Nephron progenitor cell (in vitro differentiated cells): ENCODE measurements at places on chromosomes 2 and 18.

DNA sequence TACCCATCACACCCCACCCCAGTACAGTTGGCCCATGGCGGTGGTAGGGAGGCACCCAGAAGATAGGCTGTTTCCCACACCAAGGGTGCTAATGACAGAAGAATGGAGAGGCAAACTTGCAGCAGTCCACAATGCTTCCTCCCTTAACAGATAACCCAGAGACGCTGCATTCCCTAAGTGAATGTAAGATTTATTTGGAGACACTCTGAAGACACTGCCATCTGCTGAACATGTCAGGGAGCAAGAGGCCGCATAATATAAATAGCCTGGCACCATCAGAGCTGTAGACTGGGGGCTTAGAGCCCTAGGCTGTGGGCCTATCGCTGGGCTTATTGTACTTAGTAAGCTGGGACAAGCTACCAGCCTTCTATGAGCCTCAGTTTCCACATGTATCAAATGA lies 2.2 kb upstream of the IWS1 start:
- DNase-seq, result no peak

GRCh38 chr2:57698935-57699449 lies 347.6 kb upstream of the VRK2 start:
- no peak for DNase-seq

DNA sequence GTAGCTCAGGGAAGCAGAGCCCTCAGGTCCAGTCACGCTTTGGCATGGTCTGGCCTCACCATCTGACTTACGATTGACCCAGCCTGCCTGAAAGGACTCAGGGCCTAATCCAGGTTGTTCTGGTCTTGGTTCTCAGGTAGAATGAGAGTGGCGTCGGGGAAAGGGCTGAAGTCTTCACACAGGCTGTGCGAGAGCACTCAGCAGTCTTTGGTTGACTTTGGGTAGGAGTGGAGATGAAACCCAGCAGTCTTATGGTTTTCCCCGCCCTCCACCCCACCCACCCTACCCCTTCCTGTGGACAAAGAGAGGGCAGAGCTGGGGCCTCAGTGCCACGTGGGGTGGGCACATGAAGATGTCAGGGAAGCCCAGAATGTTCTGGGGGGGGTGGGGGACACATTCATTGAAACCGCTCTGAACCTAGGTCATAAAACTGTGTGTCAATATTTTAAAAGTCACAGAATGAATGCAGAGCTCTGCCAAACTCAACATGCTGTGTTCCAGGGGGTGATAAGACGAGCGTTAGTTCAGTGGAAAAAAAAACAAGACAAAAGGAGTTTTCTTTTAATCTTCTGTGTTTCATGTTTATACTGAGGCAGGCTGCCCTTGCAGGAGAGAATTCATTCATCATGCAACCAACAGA lies 58.6 kb upstream of the ALPP start:
- no peak for DNase-seq

- no peak for DNase-seq
These were observed 184.7 kb upstream of the DLGAP1 start for GRCh38 chr18:4639628-4640310.

DNA sequence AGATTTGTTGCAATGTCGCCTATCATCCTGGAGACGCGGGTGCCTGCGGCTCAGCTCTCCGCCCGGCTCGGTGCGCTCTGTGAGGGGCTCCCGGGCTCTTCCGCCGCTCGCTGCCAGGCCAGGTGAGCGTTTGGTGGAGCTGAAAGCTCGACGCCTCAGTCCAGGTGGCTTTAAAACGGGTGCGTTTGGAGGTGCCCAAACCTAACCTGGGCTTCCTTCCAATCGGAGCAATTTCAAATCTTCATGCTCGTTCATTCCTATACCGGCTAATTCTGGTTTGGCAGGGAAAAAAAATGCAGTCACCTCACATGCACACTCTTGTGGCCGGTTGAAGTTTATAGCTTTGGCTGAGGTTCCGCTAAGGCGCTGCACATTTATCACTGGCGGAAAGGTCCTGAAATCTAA lies at the start of gene SLC16A14:
SLC16A14 (minus strand) TSS at position 274 of the 405 bp plus-strand sequence. CDS start 9,572 bp downstream, outside the sequence.
- DNase-seq, result peak; percentile 27

- DNase-seq, result no peak
These were observed 59.6 kb upstream of the MBOAT2 start for GRCh38 chr2:9063023-9063606.

GRCh38 chr18:3179430-3180089 lies 40.2 kb downstream of the MYOM1 start:
- no peak for DNase-seq

GRCh38 chr2:71423817-71424420 lies 29.4 kb upstream of the DYSF start:
- DNase-seq, result no peak

DNA sequence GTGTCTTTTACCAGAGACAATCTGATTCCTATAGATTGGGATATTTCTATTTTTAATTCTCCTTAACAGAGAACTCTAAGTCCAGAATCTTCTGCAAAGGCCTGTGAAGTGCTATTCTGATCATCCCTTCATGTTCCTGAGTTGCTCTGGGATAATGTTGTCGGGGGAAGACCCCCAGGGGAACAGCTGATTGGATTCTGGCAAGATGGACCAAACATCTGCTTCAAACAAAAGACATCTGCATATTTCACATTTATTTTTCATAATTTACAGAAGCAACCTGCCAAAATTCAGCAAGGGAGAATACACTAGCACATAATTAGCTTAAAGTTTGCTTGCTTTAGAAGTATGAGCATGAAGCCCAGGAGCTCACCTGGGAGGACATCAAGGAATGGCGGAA lies 116.0 kb upstream of the ETAA1 start:
- no peak for DNase-seq

GRCh38 chr2:97770445-97770844 lies 57.1 kb downstream of the ZAP70 start:
- no peak for DNase-seq

DNA sequence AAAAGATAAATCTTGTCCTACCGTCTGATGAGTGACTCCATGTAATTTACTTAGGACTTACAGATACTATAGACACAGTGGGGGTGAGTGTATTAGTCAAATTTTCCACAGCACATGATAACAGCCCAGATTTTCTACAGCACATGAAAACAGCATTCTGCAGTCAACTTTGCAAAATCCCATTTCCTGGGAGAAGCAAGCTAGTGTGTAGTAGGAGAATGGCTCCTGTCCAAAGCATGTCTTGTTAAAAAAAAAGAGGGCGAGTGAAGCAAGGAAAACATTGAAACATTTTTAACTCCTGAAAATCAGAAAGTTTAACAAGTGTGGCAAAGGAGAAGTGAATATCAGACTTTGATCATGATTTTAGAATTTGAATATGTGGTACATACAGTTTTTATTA lies 817.8 kb upstream of the FAM98A start:
- DNase-seq, result no peak

DNA sequence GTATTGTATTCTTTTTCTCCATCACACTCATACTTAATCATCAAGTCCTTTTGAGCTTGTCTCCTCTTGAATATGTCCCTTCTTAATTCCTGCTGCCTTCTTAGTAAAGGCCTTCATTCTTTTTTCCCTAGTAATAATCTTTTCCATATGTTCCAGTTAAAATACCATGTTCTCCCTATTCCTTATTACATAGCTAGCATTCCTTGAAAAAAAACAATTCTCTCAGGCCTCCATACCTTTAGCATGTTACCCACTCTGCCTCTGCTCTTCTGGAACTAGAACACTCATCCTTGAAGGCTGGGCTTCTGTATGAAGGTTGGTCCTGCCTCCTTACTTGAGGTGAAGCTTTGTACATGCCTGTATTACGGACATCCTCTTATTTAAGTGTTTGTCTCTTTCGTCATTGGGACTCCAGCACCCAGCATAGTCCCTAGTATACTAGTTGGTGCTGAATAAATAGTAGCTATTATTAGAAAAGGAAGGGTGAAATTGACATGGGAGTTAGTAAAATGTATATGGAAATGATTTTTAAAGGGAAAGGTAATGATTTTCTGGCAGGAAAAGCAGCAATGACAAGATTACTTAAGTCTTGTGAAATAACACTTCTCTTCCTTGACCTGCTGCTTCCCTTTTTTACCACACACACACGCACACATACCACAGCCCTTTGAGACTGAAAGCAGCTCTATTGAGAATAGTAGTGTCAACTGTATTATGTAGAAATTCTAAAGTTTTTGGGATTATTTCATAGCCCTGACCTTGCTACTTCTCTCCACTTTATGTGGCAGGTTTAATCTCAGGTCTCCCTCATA lies 45.6 kb downstream of the REL start:
- no peak for DNase-seq

- peak; percentile 78 for DNase-seq
These were observed 3.8 kb downstream of the GBX2 start for GRCh38 chr2:236164201-236164924.

- DNase-seq, result no peak
These were observed 323.5 kb upstream of the SKOR2 start for GRCh38 chr18:47574966-47575365.

GRCh38 chr2:201275990-201276389 lies 15.7 kb downstream of the CASP8 start:
- DNase-seq, result no peak

DNA sequence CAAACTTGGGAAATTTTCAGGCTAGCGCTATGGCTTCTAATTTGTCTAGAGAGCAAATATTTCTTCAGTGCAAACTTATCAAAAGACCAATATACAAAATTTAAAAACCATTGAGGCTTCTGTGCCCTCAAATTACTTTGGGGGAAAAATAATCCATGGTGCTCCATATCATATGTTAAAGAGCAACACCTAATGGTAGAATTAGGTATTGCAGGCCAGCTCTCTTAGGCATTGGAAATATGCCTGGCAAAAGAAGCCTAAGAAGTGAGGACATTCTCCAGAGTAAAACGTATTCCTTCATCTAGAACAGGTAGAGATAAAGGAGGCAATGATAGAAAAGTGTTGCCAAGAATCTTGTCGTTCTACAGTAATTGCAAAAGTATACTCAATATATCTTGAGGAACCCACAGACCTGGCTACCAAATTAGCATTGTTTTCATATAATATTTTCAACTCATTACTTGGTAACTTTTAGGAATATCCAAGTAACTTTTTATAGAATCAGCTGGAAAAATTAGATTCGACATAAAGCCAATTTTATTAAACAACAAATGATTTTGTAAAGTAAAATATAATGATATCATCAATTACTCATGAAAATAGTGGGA lies 401.1 kb downstream of the BCL11A start:
- DNase-seq, result no peak

DNA sequence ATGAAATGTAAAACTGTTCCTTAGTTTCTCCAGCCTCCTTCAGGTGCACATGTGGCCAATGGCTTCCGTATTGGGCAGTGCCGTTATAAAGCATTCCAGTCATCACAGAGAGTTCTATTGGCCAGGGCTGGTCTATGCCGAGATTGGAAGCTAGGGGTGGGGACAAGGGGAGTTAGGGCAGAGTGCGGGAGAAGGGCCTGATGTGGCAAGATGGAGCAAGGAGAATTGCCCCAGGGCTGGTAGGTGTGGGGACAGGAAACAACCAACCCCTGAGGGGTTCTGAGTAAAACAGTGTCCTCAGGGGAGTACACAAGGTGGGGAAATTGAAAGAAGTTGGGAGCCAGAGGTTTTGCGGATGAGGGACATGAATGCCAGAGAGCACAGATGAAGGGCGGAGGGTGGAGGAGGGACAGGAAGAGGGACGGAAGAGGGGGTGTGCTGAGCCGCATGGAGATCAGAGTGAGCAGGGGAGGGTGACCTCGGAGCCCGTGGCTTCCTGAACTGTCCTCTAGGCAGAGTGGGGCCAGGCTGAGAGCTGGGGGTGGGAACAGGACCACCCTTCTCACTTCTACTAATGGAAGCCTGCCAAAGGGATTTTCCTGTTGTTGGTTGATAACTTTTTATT lies 9.1 kb upstream of the ATP6V1C2 start:
- DNase-seq, result no peak

GRCh38 chr2:164522561-164522981 lies 98.7 kb downstream of the GRB14 start:
- no peak for DNase-seq

DNA sequence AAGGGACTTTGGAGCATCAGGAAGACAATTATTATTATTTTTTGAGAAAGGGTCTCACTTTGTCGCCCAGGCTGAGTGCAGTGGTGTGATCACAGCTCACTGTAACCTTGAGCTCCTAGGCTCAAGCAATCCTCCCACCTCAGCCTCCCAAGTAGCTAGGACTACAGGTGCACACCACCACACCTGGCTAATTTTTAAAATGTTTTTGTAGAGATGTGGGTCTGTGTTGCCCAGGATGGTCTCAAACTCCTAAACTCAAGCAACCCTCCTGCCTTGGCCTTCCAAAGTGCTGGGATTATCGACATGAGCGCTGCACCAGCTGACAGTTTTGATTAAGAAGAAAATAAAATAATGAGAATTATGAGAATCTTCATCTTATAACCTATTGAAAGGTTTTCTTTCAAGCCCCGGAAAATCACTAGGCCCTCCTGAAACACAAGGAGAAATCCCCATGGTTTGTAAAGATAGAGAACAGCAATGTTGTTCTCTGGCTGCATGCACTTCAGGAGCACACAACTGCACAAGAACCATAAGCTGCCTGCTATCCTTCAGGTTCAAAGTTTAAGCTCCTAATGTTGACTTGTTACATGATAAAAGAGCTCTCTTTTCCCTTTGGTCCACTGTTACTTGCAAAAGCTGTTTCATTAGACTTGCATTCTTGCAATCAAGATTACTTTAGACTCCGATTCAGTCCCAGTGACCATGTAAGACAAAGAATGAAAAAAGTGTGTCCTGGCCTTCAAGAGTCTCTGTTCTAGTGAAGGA lies 16.8 kb downstream of the NPC1 start:
- no peak for DNase-seq

DNA sequence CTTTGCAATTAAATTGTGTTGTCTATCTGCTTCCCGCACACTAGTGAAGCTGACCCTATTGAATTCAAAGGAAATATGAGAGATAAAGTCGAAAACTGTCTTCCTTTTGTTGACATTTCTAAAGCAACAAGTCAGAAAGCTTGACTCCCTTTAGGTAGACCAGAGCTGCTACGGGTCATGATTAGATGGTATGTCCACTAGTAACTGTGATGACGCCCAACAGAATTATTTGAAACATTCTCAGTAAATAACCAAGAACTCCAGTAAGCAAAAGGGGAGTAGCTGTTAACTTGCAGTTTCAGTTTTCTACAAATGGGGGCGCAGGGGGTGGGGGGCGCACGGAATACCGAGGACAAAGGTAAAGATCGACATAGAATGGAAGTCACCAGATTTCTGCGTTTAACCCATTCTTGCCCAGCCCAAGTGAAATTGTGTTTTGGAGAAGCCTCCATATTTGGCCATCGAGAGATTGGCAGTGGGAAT lies 56.4 kb downstream of the CRIM1 start:
- DNase-seq, result no peak

- no peak for DNase-seq
These were observed 406.0 kb upstream of the POU3F3 start for GRCh38 chr2:104447831-104448434.

- no peak for DNase-seq
These were observed 45.6 kb upstream of the PCBP1 start for GRCh38 chr2:70041663-70042062.

GRCh38 chr2:62741954-62742722 lies 36.6 kb downstream of the EHBP1 start:
- no peak for DNase-seq

GRCh38 chr2:124001696-124002430 lies 23.2 kb upstream of the CNTNAP5 start:
- DNase-seq, result no peak

GRCh38 chr2:173196638-173197037 lies 121.0 kb downstream of the MAP3K20 start:
- DNase-seq, result no peak
